ENCODE measurements at places on chromosomes 3 and 15.

- DNase-seq: no peak
These were observed 3.9 kb downstream of the RPL32 start for GRCh38 chr3:12837295-12837986.

DNA sequence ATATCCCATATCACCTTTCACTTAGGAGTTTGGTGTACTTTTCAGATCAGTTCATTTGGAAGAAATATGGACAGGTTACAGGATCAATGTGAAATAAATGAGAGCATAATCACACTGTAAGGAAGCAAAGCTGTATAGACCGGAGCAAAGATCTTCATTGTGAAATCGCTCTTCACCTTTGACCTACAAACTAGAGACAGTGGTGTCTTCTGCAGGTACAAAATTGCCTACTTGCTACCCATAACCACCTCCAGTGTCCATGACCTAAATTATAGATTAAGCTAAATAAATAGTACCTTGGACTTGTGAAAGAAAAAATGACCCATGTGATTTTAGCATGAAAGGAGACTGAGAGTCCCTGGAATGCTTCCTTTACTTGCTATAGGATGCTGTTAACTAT lies 379.5 kb upstream of the SUCLG2 start:
- DNase-seq: no peak

DNA sequence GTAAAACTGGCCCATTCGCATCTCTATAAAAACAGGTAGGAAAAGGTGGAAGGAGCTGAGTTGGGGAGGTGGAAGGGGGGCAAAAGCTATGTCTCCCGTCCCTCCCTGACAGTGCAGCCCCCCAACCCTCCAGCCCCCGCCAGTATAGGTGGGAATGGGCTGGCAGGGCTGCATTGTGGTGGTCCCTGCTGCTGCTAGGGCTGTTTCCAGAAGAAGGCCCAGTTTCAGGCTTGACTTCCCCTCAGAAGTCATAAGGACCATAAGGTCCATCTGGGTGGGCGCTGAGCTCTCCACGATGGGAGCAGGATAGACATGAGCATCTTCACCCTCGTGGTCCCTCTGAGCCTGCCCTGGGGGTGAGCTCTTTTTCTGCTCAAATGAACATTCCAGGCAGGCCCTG lies 44.2 kb downstream of the APBA2 start:
- DNase-seq: no peak

DNA sequence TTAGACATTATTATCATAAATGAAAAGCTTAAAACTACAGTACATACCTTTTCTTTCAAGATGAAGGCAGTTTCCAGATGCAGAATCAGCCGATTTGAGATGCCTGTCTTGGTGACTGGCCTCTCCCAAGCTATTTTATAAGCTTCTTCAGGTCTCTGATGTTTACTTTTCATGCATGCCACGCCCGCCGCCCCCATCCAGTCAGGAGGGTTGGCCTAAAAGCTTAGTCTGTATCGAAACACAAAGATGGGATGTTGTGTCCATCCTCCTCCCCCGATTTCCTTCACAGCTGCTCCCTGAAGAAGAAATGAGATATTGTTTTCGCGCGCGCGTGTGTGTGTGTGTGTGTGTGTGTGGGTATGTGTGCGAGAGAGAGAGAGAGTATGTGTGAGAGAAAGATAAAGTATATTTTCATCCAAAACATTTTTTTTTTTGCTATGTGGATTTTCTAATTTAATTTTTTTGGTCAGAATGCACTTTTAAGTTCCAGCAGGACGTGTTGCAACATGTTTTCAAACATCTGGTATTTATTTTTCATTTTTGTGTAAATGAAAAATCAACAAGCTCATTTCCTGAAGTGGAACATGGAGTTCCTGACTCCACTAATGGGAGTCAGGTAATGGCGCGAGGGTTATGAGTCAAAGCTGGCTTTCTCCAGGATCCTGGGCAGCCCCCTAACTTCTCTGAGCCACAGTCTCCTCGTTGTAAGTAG lies at the start of gene APOD:
Gene APOD (minus strand): TSS at position 110 of the 712 bp plus-strand sequence. CDS start 4,479 bp downstream, outside the sequence.
- DNase-seq: peak; percentile 24

DNA sequence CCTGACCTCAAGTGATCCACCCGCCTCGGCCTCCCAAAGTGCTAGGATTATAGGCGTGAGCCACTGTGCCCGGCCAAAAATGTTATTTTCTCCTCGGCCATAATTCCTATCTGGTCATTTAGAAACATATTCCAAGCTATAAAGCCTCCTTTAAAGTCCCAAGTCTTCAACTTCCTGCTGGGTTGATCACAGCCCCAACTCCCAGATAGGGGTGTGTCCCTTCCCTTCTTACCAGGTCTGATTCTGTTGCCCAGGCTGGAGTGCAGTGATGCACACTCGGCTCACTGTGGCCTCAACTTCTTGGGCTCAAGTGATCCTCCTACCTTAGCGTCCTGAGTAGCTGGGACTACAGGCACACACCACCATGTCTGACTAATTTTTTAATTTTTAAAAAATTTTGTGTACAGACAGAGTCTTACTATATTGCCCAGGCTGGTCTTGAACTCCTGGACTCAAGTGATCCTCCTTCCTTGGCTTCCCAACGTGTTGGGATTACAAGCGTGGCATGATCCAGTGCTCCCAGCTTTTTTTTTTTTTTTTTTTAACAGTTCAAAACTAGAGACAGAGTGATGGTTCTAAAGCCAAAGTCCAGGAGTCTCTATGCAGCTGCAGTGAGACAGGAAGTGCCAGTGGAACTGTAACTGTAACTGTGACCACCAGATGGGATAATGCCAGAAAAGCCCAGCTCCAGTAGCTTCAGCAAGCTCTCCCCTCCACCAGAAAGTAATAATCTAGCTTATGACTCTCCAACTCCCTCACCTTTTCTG lies 8.2 kb upstream of the PRKAR2A start:
- peak; percentile 4 for DNase-seq

DNA sequence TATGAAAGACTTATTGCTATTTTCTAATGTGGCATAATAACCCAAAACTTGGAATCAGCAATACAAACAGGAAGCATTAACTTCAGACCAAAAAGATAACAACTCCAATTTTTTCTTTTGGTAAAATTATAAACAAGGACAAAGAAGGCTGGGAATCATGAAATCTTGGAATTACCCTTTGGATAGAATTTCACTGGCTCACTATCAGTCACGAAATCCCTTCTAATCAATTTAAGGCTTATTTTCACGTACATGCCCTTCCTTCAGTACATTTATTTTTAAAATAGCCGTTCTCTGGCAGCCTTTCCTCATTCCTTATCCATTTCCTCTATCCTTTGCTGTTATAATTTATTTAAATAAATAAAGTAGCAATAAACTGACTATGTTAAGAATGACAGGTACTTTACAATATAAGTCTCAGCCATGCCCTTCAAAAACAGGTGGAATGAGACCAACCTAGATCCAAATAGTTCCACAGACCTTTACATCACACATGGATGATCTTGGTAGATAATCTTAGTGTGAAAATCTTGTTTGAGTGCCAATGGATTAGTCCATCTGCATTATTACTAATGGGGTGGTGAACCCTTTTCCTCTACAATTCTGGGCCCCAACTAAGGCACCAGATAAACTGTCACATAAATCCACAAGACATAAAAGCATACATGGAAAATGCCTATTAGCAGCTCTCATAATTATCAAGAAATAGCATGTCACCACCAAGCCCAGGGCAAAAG lies 38.9 kb downstream of the ABI3BP start:
- no peak for DNase-seq

DNA sequence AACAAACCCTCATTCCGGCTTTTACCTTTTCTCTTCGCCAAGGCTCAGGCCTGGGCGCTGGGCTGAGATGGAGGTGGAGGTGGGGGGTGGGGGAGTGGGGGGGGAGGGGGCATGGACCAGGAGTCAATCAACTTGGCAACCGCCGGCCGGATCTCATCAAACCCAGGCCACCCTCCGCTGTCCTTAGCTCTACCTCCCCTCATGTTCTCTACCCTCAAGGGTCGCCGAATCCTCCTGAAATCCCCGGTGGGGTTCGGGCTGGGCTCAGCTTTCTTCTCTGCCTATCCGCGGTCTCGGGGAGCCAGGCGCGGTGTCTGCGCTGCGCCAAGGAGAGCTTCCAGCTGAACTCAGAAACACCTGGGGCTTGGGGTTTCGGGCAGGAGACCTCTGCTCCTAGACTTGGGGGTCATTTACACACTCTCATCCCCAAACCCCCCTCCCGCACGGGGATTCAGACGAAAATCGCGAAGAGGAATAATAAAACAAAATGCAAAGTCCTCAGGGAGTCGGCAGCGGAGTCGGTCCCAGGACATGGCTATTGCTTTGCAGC lies 2.5 kb downstream of the ONECUT1 start:
- no peak for DNase-seq

GRCh38 chr15:67907184-67907723 lies 67.4 kb upstream of the RNU6-1 start:
- DNase-seq: no peak

- DNase-seq: no peak
These were observed 11.5 kb downstream of the RNF168 start for GRCh38 chr3:196492080-196492479.

DNA sequence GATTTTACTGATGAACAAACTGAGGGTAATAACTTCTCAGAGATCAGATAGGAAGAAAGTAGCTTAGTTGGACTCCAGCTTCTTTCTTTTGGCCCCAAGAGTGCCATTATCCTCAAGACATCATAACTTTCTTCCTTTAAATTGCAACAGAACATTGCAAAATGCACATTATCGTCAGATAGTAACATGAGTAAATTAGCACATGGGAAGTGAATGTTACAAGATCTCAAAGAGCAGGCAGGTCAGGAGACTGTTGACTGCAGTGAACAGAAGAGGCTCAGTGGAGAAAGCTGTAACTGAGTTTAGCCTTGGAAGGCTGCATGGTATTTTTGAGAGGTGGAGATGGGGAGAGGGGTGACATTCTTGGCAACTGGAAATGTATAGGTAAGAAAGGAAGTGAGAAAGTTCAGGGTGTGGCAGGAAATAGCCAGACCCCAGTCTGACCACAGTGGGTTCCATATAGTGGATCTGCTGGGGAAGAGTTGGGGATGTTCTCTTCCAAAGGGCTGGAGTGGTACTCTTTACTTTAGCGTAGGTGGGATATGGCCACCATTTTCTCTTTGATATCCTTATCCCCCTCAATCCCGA lies 307.7 kb downstream of the RPLP1 start:
- peak; percentile 36 for DNase-seq

GRCh38 chr15:52180196-52180835 lies 10.9 kb downstream of the GNB5 start:
- no peak for DNase-seq

- DNase-seq: peak; percentile 89
These were observed 53.8 kb downstream of the IQSEC1 start for GRCh38 chr3:13019243-13020095.

- DNase-seq: peak; percentile 87
These were observed 255.0 kb downstream of the OCA2 start for GRCh38 chr15:27844018-27844666.

GRCh38 chr3:123089611-123090331 lies 22.9 kb downstream of the PDIA5 start:
- DNase-seq: no peak

GRCh38 chr3:134362221-134362620 lies 12.0 kb downstream of the AMOTL2 start:
- DNase-seq: no peak

DNA sequence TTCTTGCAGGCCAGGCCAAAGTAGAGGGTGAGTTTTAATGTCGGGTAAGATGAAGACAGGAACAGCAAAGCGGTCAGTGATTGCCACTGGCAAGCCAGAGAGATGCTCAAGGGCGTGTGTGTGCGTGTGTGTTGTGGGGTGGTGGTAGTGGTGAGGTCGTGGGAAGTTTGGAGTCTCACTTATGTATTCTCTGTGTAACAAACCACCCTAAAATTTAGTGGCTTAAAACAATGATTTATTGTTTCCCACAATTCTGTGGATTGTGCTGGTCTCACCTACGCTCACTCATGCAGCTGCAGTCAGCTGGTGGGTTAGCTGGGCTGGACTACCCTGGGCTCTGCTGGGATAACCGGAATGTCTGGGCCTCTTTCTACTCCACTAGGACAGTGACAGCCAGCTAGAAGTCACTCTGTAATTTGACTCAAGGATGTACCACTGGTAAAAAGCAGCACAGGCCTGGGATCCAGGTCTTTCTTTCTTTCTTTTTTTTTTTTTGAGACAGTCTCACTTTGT lies 50.9 kb upstream of the BHLHE40 start:
- DNase-seq: no peak

- no peak for DNase-seq
These were observed 59.3 kb upstream of the COL6A6 start for GRCh38 chr3:130457671-130458070.

- no peak for DNase-seq
These were observed 84.1 kb downstream of the CHL1 start for GRCh38 chr3:280681-281080.

DNA sequence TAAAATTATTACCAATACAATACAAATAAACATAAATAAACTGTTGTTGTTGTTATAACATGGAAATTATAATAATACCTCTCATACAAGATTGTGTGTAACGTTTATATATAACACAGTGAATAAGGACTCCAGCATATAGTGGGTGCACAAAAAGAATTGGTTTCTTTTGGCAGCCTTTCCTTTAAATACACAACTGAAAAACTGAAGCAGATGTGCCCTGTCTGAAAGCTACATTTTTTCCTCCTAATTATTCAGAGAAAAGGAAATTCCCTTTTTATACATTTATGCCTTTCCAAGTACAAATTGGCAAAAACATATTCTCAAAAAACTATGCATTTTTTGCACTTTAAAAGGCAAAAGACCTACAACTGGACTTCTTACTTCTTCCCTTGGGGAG lies 928.9 kb upstream of the NR2F2 start:
- DNase-seq: no peak

DNA sequence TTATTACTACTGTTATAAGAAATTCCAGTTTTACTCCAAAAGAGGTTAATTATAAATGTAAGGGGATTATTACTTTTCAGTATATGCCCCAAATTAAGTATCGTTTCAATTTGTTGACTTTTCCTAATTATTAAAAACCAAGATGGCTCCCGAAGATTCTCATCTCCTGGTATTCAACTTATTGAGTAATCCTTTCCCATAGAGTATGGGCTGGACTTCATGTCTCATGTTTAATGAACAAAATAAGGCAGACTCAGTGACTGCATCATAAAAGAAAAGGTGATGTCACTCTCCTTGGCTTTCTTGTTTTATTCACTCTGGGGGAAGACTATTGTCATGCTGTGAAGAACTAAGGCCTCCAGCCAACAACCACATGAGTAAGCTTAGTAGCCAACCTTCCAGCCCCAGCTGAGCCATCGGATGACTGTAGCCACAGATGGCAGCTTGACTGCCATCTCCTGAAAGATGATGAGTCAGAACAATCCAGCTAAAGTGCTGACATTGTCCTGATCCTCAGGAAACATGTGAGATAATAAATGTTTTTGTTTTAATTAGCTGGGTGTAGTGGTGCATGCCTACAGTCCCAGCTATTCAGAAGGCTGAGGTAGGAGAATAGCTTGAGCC lies 17.3 kb downstream of the IGF2BP2 start:
- DNase-seq: peak; percentile 60

GRCh38 chr3:164732166-164732565 lies 346.1 kb downstream of the SI start:
- DNase-seq: no peak

DNA sequence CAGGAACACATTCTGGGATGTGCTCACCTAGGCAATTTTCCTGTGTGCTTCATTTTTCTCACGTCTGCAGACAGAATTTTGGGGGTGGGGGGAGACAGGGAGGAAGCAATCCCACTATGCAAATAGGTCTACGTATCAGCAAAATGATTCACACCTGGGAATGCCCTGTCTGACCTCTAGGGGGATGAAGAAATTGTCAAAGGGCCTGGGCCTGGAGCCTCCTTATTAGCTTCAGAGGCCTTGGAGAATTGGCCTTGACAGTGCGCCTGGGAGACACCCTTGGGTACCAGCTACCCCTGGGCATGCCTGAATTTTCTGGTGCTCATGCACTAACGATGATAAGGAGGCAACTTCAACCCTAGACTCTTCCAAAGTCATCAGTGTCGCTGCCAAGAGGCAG lies 207.5 kb downstream of the CADPS start:
- DNase-seq: peak; percentile 18

- DNase-seq: no peak
These were observed 35.9 kb downstream of the CGNL1 start for GRCh38 chr15:57411945-57412768.
